H7 (cell line): ENCODE measurements at places on chromosomes 4 and X.
A peak's percentile ranks its signal among the peaks of the same experiment; 100 is the strongest.

DNA sequence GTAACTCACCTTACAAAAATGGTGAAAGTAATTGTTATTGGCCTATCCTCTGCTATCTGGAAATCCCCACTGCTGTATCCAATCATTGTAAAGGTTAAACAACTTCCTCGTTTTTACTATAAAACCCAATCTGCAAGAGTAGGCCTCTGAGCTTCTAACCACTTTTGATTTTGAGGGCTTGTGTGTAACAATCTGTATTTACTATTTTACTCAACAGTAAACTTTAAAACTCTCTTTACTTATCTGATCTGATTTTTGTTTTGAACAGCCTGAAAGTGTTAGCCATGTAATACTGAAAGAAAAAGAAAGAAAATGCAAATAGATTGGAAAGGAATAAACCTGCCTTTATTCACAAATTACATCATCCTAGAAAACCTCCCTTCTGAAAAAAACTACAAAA is 63.1 kb downstream of the SLC10A7 start:
- no peak for DNase-seq

DNA sequence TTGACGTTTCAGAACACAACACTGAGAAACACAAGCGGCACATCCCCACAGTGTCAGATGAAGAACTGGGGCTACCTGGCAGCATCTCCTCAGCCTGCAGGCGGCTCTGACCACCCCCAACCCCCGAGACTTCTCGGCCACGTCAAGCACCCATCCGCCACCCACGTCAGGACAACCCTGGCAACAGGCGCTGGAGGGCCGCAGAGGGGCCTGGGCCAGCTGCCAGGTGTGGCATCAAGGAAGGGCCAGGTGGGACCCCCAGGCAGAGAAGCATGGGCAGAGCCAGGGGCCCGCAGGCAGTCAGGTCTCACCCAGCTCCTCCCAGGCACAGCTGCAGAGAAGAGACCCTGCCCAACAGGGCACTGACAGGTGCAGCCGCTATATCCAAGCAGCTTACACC is 22.3 kb downstream of the GAK start:
- DNase-seq = no peak

DNA sequence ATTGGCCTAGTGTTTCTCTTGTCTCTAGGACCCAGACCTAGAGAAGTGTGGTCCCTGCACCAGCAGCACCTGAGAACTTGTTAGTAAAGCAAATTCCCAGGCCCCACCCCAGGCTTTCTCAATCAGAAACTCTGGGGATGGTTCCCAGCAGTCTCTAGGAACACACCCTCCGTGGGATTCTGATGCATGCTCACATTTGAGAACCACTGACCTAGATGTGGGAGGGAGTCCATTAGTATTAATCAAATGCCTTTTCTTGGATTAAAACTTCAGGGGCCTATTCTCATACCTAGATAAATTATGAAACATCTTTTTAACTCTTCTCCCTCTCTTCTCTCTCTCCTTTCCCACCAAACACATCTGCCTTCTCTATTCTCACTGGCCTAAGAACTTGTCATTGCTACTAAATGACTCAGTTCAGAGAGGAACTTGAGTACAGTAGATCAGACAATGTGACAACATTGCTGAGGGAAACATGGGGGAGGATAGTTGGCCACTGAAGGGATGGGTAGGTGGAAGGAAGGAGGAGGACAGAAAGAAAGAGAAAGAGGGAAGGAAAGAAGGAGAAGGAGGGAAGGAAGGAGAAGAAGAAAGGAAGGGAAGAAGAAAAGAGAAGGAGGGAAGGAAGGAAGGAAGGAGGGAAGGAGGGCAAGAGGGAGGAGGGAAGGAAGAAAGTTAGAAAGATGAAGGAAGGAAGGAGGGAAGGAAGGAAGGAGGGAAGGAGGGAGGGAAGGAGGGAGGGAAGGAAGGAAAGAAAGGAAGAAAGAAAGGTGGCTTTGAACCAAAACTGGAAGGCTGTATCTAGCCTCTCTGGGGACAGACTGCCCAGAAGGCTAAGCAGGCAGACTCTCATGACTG is 132.7 kb upstream of the MAP3K15 start:
- no peak for DNase-seq

DNA sequence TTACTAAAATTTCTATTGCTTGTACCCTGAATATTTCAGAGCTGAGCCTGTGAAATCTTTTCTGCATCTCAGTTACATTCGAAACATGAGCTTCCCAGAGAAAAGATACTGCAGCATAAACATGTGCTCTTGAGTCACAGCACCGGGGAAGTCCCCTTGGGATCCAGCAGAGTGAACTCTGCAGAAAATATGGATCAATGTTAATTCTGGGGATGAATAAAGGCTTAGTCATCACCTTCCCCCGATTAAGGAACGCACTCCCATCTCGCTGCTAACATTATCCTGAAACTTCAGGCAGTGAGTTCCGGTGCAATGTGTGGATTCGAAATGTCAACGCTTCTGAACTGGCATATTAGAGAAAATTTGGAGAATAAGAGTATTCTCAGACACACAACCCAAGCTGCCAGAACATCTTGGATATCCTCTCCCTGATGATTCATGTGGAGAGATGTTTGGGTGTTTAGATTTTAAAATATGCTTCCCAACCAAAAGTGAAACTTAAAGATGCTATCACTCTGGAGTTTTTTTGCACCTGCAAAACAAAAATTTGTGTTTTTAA is 90.8 kb downstream of the IRF2 start:
- DNase-seq = no peak

DNA sequence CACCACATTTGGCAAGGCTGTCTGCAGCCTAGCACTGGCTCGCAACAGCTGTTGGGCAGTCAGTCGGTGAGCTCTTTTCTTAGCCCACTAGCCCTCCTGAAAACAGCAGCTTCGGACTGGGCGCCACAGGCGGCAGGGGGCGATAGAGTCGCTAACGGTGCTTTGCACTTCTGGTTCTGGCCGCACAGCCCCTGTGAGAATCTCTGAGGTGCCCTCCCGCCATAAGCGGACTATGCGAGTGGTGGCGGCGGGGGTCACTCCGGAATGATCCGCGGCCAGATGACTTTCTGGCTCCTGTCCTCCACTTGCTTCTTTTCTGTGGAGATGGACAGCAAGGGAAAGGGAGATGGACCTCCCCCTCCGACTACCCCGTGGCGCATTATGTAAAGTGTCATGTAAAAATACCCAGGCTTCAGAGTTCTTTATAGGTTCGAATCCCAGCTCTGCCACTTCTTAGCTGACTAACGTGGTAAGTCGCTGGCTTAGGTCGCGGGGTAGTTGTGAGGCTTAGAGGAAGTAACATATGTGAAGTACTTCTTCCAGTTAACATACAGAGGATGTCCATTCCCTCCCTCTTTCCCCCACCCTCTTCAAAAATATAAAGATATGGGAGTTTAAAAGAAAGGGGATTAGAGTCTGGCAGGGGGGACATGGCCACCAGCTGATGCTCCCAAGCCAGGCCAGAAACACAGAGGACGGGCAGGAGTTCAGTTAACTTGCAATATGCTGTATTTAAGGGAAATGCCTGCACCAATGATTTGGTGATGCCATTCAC is 11.0 kb downstream of the ARHGAP36 start:
- peak; percentile 90 for DNase-seq

GRCh38 chr4:115781528-115782146 is 668.2 kb upstream of the NDST4 start:
- DNase-seq = no peak

DNA sequence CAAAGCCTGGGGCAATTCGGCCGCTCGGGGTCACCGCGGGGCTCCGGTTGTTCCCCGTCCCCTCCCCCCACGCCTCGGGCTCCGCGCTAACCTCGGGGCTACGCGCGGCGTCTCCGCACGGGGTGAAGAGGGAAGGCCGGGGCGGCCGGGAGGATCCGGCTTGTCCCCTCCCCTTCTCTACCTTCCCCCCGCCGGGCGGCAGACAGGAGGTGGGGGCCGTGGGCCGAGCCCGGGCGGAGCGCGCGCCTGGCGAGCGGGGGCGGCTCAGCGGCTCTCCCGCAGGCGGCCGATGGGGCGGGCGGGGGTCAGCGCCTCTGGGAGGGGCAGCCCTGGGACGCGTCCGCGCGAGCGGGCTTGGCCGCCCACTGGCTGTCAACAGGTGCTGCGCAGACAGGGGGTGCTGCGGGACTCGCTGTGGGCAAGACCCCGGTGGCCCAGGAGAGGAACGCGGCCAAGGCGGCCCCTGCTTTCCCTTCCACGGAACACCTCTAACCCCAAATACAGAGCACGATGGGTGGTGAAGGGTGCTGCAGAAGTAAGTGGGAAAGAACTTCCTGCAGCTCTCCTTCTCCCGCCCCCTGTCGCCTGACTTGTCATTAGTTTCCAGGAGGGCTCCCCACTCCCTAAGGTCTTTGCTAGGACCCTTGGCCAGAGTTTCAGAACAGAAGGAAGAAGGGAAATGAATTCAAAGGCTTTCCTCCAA is at the start of gene PDGFC:
Gene PDGFC, minus strand, starts transcription at position 124 of the 703 bp plus-strand sequence. CDS start 896 bp downstream, outside the sequence.
- DNase-seq = peak; percentile 92

GRCh38 chr4:148396986-148397673 is 45.1 kb downstream of the NR3C2 start:
- DNase-seq = no peak

DNA sequence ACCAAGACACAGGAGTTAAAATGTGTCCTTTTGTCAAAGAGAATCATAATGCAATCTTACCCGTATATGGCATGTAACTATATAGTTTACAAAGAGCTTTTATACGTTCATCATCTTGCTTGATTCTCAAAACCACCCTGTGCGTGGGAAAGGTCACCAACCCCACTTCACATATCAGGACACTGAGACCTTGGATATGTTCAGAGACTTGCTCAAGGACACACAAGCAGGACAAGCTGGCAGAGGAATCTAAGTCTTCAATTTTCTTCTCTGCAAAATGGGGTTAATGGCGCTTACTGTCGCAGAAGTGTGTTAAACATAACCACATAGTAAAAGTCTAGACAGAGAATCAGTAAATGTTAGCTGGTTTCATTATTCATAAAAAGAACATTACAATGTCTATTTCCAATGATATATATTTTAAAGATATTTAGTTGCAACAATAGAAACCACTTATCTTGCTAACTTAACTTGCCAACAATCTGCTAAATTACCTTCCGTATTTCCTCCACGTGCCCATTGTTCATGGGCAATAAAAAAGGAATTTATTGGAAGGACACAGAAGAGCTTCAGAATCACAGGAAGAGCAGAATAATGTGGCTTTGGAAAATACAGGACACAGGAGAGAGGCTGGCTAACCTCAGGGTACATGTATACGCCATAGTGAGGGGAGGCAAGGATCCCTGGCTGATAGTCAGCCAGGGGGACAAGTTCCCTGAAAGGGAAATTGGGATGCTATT is 64.6 kb upstream of the TAPT1 start:
- no peak for DNase-seq

DNA sequence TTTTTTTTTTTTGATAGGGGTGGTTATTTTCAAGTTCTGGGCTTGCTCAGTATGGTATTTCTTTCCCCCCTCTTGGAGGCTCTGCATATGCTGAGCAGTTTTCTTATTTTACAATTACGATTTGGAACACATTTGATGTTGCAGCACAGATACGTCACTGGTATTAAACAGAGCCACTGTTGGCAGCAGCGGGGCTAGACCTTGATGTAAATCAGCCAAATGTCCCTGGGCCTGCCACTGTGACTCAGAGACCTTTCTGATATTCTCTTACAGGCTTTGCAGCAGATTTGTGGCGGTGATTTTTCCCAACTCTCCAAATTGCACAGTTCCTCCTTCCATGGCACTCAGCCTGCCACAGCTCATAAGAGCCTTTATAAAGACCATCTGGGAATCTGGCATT is 81.1 kb downstream of the VMA21 start:
- no peak for DNase-seq

- DNase-seq = no peak
Measured at GRCh38 chr4:113209652-113210320, 160.3 kb downstream of the ANK2 start.

- no peak for DNase-seq
Measured at GRCh38 chrX:108070891-108071290, 20.5 kb downstream of the PSMD10 start.

- no peak for DNase-seq
Measured at GRCh38 chr4:165504184-165504583, 125.4 kb downstream of the CPE start.
